GM12878 (cell line): ENCODE measurements at places on chromosomes 2 and 18. TPM values are rescaled to one million over a fixed set of nuclear protein-coding genes. Genes with fewer than 3 reads are reported as not detected.

The ALPG gene
- not detected in 2 replicates for polyA plus RNA-seq

The TMEM37 gene
- polyA plus RNA-seq: 0.32 TPM in 1 of 2 replicates, not detected in the other

The SAG gene
- not detected in 2 replicates for polyA plus RNA-seq

The ARHGEF4 gene
- 0.24 TPM in 1 of 2 replicates, not detected in the other for polyA plus RNA-seq

The LINC00305 gene
- polyA plus RNA-seq: not detected in 2 replicates

The CTAGE1 gene
- polyA plus RNA-seq: not detected in 2 replicates

GRCh38 chr18:21599585-21600525 lies 649 bp downstream of the ESCO1 start:
- DNase-seq: no peak

DNA sequence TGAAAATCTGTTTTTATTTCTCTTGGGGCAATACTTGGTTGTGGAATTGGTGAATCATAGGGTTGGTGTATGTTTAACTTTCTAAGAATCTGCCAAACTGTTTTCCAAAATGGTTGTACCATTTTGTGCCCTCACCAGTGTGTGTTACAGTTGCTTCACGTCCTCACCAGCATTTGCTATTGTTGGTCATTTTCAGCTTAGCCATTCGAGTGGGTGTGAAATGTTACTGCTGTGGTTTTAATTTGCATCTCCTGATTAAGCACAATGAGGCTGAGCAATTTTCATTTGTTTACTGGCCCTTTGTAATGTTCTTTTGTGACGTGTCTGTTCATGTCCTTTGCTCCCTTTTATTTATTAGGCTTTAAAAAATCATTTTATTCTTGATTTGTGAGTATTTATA lies 49.7 kb downstream of the FOSL2 start:
- DNase-seq: no peak

GRCh38 chr2:32701806-32702205 lies 74.0 kb downstream of the TTC27 start:
- DNase-seq: no peak

- DNase-seq: no peak
Measured at GRCh38 chr2:8592736-8593135, 89.1 kb upstream of the ID2 start.

GRCh38 chr2:137924019-137924418 lies 40.3 kb upstream of the HNMT start:
- no peak for DNase-seq

DNA sequence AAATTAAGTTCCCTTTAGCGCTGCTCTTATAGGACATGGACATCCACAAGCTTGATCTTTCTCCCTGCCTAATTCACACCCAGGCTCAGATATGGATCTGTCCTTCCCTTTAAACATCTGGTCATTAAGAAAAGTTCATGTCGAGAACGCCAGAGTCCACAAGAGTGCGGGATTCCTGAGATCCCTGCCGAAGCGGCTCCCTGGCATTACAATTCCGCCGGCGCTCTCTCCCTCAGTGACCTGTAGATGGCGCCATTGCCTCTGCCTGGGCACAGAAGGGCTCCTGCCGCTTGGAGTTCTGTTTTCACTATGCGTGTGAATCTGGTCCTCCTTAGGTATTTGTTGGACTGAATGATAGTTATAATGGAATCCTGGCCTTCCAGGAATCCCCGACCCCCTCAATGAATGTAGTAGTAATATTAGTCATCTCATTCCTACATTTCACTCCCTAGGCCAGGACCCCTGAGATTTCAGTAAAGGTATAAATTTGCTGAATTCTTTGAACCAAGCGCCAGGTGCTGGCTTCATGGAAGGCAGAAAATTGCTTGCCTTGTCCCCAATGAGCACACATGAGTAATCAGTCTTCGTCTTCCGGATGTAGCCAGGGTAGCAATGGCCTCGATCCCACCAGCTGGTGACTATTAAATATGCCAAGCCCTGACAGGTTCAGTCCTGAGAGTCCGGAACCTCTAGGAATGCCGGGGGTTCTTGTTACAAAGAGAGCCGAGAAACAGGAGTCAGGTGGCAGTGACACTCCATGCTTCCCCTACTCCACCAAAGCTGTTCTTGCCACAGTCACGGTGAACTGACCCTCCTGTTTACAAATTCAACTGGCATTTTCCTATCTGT lies 26.4 kb upstream of the CD207 start:
- no peak for DNase-seq

DNA sequence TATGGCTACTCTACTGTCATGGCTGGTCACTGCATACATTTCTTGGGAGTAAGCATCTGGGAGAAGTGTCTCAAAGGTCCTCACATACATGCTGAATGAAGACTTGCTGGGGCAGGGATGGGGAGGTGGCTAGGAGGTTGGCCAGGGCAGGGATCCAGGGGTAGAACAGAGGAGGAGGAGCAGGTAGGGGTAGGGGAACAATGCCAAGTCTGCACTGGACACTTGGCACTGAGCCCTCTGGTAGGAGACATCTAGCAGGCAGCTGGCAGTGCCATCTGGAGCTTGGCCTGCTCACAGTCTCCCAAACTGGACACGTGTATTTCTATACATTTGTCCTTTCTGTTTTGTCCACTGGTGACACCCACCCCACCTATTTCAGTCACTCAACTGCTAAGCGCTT lies 62.7 kb upstream of the REV1 start:
- no peak for DNase-seq

DNA sequence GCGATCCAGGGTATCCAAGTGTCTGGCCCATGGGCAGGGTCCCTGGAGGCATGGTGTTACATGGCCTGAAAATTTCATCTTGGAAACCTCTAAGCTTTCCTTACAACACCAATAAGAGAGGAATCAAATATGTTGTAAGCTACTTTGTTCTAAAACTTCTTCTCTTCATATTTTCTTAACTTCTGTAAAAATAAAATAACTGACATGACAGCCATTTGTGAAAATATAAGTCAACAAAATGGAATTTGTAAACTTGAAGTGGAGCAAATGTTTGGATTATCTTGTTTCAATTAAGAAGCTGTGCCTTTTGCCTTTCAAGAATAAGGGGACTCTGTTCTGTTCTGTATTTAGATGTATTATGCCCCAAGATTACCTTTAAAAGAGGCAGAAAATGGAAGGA lies 319.7 kb downstream of the LPIN1 start:
- DNase-seq: no peak

GRCh38 chr18:37529863-37530262 lies 35.7 kb downstream of the CELF4 start:
- no peak for DNase-seq

DNA sequence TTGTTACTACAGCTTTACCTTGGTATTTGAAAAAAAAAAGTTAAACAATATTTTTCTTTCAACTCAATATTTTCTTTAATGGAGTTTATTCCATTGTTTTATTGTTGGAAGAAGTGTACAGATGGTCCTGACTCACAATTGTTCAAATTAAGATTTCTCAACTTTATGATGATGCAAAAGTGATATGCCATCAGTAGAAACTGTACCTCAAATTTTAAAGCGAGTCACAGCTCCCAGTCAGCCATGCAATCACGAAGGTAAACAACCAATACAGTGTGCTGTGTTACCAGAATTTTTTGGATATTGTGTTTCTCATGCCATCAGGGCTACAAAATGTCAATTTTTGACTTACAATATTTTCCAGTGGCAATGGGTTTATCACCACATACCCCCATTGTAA lies 54.0 kb upstream of the COL5A2 start:
- no peak for DNase-seq

- no peak for DNase-seq
Measured at GRCh38 chr2:50624506-50624905, 407.4 kb downstream of the NRXN1 start.

DNA sequence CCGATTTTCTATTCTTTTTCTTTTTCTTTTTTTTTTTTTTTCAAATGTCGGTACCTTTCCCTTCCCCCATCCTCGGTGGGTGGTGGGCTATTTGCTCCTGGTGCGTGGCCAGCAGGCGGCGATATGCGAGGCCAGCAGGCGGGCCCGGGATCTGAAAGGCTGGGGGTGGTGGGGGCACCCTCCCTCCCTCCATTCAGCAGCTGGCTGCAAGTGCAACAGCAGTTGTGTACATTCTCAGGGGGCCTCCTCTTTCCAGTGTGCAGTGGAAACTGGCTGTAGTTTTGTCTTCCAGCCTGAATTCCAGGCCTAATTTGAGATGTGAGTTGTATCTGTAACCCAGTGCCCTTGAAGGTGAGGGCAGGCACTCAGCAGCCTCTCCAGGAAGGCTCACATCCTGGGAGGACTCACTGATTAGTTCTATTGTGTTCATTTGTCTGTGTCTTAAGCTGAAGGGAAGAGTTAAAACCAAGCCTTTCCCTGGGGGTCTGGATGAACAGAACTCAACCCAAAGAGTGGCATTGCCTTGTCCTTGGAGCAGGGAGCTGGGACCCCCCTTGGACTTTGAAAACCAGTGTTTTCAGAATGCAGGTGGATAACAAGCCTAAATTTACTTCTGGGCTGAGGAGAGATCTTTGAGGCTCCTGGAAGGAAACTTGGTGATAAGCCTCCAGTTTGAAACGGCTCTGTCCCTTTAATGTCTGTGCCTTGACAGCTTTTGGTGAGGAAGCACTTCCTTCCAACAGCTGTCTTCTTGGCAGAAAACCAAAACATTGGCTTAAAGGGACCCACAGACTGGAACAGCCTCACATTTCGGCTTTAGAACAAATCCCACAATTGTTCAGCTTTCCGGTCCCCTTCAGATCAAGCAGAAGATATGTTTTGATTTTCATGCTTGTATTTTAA lies 3.3 kb downstream of the MYCN start:
- DNase-seq: no peak

DNA sequence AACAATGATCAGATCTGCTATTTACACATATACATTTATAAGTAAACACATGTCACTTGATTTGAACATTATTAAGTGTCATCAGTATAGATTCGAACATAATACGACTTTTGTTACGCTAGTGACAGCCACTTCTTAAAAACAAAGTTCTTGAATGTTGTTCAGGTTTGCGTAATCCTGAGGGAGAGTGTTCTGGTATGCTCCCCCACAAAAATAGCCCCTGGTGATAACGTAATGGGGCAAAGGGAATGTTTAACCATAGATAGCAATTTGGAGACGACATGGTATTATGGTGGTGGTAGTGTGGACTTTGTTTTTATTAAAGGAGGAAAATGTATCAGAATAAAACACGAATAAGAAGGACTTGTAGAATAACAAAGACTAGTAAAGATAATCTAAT lies 90.6 kb downstream of the PLEKHM3 start:
- no peak for DNase-seq

- no peak for DNase-seq
Measured at GRCh38 chr2:158099716-158100115, 2.0 kb upstream of the UPP2 start.

DNA sequence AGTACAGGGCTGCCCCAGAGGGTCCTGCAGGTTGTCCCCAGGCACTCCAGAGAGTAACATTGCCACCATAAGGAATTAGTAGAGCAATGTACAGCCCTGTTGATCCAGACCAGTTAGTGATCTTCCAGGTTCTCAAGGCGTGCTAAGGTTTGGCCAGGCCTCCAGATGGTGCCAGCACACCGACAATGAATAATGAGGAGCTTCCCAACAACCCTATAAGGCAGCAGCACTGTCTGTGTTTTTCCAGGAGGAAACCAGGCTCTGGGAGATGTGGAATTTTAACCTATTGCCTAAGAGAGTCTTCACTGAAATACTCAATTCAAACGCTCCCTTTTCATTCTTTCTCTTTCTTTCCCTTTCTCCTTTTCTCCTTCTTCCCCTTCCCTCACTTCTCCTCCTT lies 122.1 kb downstream of the MGAT5 start:
- DNase-seq: no peak

GRCh38 chr18:58396144-58396543 lies 232.7 kb downstream of the ALPK2 start:
- no peak for DNase-seq

DNA sequence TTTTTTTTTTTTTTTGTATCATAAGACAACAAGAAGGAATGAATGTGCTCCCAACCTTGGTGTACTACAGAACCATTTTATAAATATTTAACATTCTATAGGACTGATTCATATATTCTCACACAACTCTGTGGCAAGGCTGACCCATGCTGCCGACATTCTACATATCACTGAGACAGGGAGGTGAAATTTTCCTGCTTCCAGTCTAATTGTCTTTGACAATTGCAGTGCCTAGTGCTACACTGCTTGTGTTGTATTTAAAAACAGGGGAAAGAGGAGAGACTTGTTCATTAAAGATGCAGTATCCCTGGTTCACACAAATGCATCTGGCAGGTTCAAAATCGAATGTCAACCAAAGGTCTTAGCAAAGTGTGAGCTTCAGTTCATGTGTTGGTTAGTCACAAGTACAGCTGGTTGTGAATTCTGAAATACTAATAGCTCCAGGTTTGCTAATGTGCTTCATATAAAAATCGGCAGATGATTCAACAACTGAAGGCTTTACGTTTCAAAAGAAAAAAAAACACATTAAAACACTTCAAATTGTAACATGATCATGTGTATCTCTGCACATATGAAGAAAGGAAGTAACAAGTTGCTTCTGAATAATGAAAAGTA lies 130.8 kb downstream of the FIGN start:
- no peak for DNase-seq

DNA sequence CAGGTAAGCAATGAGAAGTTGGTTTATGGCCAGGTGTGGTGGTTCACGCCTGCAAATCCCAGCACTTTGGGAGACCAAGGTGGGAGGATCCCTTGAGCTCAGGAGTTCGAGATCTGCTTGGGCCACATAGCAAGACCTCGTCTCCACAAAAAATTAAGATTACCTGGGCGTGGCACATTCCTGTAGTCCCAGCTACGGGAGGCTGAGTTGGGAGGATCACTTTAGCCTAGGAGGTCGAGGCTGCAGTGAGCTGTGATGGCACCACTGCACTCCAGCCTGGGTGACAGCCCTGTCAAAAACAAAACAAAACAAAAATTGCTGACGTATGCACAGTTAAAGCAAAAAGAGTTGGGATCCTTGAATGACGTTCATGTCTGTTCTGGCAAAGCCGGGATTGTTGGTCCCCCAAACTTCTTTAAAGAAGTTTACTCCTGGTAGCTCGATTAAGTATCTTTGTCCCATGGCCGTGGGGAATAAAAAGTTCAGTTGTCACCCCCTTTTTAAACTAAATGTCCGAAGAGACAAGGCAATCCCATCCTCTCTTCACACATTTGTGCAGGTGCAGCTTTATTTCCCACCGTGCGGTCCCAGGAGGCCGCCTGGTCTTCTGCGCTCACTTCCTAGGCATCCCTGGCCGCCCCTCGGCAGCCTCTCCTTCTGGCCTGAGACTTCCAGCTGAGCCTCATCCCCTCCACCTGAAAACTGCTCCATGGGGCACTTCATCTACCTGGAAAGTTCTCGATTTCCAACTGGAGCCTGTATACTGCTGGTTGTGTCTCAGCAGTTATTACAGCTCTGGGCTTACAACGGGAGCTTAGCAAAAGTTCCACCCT lies 762 bp upstream of the SPOPL start:
- no peak for DNase-seq

- DNase-seq: no peak
Measured at GRCh38 chr2:925309-925708, 25.3 kb upstream of the SNTG2 start.

- no peak for DNase-seq
Measured at GRCh38 chr2:183010112-183010511, 28.1 kb downstream of the NCKAP1 start.

GRCh38 chr2:86035883-86036668 lies 69.6 kb downstream of the POLR1A start:
- DNase-seq: peak; percentile 71

GRCh38 chr18:74528478-74528877 lies 5.8 kb upstream of the CNDP1 start:
- no peak for DNase-seq
